Dermis blood vessel endothelial cell (primary cell): ENCODE measurements at places on chromosomes 1 and 21. TPM values are rescaled to one million over a fixed set of nuclear protein-coding genes. Genes with fewer than 3 reads are reported as not detected.

DNA sequence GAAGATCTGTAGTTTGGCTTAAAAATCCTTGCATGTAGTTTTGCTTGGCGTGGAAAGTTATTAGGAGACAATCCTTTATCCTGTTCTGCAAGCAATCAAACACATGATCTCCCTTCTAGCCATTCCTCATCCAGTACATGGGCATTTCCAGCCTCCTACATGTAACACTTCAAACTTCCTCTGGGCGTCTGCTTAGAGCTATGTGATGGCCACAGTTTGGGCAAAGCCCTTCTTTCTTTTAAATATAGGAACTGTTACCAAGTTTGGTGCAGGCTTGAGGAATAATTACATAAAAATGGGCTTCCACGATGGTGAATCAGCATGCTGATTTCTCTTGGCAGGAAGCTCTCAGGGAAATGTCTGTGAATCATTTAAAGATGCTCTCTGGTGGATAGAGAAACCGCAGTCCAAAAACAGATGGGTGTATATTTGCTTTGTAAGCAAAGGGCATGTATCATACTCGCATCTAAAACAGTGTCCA lies 176.9 kb upstream of the FMN2 start:
- no peak for DNase-seq

A3GALT2 gene
- total RNA-seq = not detected in 2 replicates

DNA sequence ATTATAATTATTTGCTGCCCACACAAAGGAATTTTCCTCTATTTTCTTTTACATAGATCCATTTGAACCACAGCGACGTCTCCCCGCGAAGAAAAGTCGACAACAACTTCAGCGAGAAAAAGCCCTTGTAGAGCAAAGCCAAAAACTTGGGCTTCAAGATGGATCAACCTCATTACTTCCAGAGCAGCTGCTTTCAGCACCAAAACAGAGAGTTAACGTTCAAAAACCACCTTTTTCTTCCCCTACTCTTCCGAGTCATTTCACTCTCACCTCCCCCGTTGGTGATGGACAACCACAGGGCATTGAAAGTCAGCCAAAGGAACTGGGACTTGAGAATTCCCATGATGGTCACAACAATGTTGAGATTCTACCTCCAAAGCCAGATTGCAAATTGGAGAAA lies 7.2 kb downstream of the GORAB start:
- DNase-seq = no peak

DNA sequence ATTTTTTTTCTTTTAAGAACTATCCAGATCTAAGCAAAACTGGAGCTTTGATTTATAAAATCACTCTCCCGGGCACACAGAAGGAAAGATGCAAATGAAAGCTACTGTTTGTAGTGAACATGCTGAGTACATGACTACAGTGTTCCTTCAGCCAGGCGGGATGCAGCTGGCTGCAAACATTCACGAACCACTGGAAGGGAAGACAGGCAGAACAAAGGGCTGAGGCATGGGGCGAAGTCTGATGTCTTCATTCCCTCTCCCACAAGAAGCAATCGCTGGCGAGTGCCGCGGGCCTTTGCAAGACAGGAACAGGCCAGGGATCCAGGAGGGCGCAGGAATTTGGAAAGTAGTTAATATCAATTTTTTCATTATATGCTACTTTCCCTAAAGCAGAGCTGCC lies 257.9 kb upstream of the AJAP1 start:
- DNase-seq = no peak

CYP4Z1 gene
- total RNA-seq = 0.17 TPM in 1 of 2 replicates, not detected in the other

DNA sequence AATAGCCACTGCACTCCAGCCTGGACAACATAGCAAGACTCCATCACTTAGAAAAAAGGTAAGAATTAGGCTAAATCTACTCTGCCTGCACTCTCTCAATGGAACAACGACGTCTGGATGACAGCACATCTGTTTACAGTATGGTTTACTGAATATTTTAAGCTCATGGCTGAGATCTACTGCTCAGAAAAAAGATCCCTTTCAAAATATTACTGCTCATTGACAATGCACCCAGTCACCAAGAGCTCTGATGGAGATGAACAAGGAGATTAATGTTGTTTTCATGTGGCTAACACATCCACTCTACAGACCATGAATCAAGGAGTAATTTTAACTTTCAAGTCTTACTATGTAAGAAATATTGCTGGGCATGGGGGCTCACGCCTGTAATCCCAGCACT lies 58.0 kb downstream of the SLC27A3 start:
- no peak for DNase-seq
